ENCODE measurements at places on chromosomes 2 and 18.

- no peak for DNase-seq
Measured at GRCh38 chr18:48754993-48755473, 195.7 kb downstream of the SMAD7 start.

- DNase-seq, result no peak
Measured at GRCh38 chr2:73964223-73964622, 20.5 kb upstream of the TET3 start.

GRCh38 chr2:26300234-26300925 is 45.6 kb upstream of the SELENOI start:
- DNase-seq, result peak; percentile 3

GRCh38 chr18:77090546-77091174 is 41.9 kb downstream of the MBP start:
- no peak for DNase-seq

DNA sequence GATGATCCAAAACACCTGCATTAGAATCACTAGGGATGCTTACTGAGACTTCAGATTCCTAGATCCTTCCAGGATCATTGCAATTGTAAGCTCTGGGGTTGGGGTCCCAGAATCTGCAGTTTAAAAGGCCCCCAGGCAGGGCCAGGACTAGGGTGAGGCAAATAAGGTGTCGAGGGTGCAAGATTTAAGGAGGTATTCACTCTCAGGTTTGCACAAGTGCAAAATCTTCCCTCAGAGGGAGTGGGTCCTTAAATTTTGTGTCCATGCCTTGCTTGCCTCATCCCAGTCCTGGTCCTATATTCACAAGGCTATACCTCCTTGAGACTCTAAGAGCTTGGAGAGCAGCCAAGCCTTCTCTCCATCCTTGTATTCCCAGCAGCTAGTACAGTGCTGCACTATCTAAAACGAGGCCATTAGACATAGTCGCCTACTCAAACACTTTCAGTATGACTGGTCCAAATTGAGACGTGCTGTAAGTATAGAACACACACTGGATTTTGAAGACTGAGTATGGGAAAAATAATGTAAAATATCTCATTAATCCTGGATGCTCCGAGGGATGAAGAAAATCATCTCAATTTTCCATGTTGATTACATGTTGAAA is 31.6 kb upstream of the MREG start:
- no peak for DNase-seq

- DNase-seq, result peak; percentile 26
Measured at GRCh38 chr2:65299246-65299645, 71.6 kb downstream of the ACTR2 start.

GRCh38 chr2:105378921-105379383 is 19.9 kb downstream of the FHL2 start:
- DNase-seq, result no peak

GRCh38 chr2:6068429-6068828 is 376.2 kb downstream of the SOX11 start:
- DNase-seq, result no peak

- DNase-seq, result no peak
Measured at GRCh38 chr18:72541871-72542332, 2.2 kb downstream of the CBLN2 start.

DNA sequence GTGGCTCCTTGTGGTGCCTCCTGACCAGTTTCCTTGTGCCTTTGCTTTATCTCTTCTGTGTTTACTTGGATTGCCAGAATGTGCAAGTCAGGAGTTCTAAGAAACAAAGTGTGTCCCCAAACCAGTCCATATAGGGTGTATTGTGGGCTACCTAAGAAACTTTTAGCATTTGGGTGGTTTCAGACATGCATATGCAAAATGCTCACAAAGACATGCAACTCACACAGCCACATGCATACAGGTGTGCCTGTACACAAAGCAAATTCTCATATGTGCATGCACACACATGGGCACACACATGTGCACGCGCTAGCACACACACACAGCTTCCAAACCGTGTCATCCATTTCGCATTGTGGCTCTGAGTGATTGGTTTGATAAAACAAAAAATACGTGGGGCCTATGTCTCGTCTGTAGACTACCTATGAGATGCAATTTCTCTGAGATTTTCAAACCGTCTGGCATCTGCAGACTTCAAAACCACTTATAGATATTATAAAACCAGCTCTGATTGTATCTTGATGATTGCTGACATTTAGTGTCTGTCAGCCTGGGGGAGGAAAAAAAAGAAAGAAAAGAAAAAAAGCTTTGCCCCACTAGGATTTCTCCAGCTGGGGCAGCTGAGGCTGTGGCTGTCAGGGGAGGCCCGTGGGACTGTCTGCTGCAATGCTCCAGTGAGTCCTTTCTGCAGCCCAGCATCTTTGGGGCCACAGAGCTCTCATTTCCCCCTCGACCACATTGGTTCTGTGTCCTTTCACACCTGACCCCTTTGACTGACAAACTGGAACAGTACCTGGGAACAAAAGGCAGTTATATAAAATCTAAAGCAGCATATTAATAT is 556.1 kb downstream of the CMPK2 start:
- DNase-seq, result no peak

DNA sequence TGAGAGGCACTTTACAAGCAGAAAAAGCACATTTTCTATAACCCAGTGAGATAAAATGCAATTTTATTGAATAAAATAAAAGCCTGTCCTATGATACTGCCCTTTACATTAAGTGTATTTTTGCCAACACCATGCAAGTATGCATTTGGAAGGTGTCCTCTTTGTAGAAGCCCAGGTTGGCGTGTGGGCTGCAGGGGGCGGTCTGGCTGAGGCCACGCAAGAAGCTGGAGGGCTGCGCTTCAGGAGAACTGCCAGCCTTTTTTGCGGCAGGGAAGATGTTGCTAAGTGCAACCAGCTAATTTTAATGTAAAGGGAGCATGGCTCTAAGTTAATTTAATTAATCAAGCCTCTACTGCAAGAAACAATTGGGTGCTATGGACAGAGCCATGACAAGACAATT is 562.8 kb upstream of the SALL3 start:
- no peak for DNase-seq

- no peak for DNase-seq
Measured at GRCh38 chr2:38634684-38635083, 31.2 kb upstream of the GALM start.

GRCh38 chr18:9574473-9575115 is 39.8 kb downstream of the PPP4R1 start:
- DNase-seq, result no peak

GRCh38 chr2:180872255-180872654 is 108.2 kb upstream of the UBE2E3 start:
- DNase-seq, result no peak

DNA sequence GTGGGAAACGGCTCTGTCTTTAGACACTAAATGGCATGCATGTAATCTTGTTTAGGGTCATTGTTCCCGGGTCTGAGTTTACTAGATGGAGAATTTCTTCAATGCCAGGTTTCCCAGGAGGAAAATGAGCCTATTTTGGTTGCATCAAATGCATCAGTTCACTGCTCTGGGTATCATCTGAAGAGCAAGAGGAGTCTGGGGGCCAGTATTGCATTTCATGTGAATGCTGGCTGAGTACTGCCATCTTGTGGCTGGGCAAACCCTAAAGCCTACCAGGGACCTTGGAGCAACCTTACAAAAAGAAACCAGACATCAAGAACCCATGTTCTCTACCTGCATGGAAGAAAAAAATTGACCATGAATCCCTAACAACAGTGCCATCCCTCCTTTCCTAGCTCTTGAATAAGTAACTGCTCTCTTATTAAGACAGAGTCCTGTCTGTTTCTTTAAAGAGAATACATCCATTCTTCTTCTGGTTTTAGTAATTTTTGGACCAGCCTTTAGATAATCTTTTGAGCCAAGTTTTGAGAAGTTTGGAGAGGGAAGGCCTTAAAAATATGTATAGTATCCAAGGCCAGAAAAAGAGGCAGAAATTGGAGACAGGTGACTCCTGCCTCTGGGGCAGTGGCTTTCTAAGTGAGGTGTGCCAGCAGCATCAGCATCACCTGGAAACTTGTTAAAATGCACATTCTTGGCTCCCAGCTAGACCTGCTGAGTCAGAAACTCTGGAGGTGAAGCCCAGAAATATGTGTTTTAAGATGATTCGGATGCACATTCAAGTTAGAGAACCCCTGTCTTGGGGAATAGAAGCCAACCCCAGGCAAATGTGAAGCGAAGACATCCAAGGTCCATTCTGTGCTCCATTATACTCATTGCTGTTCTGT is 261.0 kb upstream of the CXCR4 start:
- DNase-seq, result peak; percentile 57

GRCh38 chr2:128264881-128265607 is 53.6 kb downstream of the HS6ST1 start:
- no peak for DNase-seq

DNA sequence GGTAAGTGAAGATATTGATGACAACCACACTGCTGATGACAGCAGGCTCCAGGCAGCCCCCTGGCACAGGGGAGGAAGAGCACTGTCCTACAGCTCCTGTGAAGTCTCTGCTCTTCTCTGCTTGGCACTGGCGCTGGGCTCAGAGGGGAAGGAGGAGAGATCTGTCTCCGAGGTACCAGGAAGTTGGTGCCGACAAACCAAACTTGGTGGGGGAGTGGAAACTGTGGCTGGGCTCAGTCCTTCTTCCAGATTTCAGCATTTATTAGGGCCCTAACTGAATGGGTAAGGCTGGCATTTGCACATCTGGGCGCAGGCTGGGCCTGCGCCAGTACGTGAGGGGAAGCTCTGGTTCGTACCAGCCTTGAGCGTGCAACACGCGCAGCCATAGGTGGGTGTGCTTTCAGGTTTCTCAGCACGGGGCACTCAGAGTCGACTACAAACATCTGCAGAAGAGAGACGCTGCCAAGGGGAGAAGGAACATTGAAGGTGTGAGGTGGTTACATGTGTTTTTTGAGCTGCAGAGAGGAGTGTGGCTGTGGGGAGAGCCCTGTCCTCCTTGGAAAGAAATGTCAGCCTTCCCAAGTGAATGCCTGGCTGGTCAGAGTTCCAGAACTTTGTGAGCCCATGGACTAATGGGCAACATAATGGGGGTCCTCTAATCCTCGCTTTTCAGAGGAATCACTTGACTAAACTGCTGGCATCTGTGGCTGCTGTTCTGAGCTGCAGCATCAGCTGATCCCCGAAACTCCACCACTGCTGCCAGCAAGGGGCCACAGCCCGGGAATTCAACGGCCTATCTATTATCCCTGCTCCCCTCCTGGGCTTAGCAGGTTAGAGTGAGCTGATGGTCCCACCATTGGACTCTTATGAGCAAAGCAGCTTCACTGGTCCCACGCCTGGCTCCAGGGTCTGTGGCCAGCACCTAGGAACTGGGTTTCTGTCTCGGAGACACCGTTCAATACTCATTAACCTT is 55.2 kb upstream of the SEMA4C start:
- peak; percentile 24 for DNase-seq

GRCh38 chr2:215664847-215665525 is 229.1 kb upstream of the FN1 start:
- DNase-seq, result no peak

GRCh38 chr2:190627448-190628412 is 21.2 kb upstream of the NAB1 start:
- peak; percentile 17 for DNase-seq

DNA sequence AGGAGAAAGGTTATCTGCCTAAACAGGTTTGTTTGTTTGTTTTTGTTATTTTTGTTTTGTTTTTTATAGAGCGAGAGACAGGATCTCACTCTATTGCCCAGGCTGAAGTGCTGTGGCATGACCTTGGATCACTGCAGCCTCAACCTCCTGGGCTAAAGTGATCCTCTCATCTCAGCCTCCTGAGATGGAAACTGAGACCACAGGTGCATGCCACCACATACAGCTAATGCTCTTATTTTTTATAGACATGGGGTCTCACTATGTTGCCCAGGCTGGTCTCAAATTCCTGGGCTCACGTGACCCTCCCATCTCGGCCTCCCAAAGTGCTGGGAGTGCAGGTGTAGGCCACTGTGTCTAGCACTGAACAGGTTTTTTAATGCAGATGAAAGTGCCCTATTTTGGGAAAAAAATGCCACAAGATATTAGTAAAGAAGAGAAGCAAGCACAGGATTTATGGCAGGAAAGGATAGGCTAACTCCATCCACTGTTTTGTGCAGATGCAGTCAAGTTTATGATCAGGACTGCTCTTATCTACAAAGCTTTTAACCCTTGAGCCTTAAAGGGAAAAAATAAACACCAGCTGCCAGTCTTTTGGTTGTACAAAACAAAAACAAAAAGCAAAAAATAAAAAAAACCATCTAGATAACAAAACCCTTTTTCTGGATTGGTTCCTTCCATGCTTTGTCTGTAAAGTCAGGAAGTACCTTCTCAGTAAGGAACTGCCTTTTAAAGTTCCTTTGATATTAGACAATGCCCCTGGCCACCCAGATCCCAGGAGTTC is 29.4 kb downstream of the MAP4K3 start:
- DNase-seq, result no peak

GRCh38 chr2:20226152-20226545 is 1.2 kb upstream of the SDC1 start:
- DNase-seq, result no peak

DNA sequence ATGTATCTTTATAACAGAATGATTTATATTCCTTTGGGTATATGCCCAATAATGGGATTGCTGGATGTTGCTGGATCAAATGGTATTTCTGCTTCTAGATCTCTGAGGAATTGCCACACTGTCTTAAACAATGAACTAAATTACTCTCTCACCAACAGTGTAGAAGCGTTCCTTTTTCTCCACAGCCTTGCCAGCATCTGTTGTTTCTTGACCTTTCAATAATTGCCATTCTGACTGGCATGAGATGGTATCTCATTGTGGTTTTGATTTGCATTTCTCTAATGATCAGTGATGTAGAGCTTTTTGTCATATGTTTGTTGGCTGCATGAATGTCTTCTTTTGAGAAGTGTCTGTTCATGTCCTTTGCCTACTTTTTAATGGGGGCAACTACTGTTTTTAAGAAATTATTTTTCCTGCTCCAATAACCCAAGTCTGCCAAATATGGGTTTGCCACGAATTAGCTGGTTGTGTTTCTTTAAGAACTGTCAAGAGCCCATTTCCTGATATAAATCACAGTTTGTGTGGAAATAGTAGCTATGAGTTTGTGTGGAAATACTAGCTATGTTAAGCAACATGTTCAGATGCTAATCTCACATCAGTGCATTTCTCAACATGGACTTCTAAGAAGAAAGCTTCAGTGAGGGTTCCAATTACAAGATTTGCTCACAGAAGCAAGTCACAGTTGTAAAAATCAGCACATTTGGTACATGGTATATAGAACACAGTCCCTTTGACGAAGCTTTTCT is 259.4 kb downstream of the ANAPC1 start:
- no peak for DNase-seq

GRCh38 chr2:42141687-42142546 is 27.2 kb upstream of the EML4 start:
- no peak for DNase-seq

DNA sequence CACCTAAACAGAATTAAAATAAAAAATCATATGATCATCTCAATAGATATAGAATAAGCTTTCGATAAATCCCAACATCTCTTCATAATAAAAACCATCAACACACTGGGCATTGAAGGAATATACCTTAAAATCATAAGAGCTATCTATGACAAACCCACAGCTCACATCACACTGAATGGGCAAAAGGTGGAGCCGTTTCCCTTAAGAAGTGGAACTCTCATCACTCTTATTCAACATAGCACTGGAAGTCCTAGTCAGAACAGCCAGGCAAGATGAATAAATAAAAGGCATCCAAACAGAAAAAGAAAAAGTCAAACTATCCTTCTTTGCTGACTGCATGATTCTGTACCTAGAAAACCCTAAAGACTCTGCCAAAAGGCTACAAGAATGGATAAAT is 510.3 kb downstream of the ZNF804A start:
- DNase-seq, result no peak

Measured in stimulated activated CD4-positive, alpha-beta T cell treated with anti-CD3 and anti-CD28 coated beads, Interleukin-12 subunit alpha, Interleukin-12 subunit beta, amount 100 ng/mL, for 4 hours (primary cell).